ENCODE measurements at places on chromosomes 12 and 14.

DNA sequence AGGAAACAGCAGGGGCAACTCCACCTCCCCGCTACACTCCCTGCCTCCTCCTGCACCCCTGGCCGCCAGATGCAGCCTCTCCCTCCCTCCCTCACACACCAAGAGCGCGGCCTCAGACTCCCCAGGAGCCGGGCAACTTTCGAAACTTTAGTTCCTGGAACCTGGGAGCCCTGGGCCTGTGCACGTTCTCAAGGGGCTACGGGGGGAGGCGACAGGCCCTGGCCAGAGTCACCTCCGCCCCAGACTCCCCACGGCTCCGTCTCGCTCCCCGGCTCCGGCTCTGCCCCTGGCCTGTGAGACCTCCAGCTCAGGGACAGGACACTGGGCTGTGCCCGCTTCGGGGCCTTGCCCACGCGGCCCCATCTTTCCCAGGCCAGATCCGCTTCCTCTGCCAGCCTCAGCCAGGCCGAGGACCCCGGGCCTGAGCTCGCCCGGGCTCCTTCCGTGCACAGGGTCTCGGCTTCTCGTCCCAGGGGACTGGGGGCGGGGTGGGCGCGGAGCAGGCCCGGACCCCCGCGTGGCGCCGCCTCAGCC lies 5.5 kb downstream of the AMN start:
- DNase-seq, result no peak

- DNase-seq, result no peak
Measured at GRCh38 chr12:111122458-111122878, 202.1 kb upstream of the MYL2 start.

DNA sequence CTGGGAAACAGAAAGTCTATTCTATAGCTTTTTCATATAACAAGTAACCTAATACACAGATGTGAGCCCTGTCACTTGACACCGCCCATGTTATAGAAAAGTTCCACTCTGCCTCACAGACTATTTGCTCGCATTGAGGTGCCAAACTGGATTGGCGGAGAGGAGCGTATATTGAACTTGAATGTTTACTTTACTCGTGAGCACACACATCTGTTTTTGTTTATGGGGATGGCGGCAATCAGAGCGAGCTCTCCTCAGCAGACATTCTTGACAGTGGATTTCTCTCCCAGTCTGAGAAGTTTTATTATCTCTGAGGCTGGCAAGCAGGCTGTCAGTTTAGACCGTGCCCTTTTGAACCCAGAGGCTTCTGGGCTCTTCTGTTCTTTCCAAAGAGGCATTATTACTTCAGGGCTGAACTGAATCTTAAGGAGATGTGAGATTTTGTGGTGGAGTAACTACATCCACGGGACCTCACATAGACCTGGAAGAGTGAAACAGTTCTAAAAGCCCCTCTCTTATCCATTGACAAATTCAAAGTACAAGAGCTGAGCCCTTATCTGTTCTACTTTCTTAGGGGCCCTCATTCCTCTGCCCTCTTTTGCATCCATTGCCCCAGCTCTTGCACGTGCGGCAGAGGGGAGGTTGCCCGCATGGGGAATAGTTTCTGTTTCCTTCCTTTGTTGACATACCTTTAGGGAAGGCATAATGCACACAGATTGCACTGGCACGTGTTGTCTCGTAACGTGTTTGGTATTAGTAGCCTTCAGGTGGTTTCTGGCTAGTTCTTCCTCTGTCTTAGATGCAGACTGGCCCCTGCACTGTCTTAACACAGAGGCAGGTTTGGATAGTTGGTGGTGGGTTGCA lies 68.2 kb downstream of the DRAM1 start:
- DNase-seq, result no peak

DNA sequence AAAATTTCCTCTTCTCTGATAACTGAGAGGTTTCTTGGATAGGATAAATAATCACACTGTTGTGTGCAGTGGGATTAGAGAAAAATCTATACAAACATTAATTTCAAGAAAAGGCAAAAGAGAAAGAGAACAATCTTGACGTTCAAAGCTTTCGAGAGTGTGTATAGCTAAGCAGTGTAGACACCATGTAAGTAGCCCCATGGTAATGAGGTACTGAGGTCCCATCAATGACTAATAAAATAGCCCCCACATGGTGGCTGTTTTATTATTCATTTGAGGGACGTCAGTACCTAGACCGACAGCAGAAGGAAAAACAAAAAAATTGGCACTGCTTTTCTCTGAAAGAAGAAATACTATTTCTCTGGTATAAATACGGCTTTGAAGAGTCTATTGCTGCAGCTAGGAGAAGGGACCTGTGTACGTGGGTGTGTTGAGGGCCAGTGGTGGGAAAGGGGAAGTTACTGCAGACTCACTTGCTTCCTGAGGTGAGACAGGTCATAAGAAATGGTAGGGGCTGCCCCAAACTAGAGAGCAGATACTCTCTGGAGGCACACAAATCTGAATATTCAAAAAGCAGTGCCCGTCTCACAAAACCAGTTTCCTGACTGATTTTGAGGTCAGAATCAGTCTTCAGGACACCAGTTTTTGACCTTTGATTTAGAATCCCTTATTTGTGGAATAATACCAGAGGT lies 339.8 kb downstream of the EMP1 start:
- DNase-seq, result no peak

- DNase-seq, result no peak
Measured at GRCh38 chr14:75523771-75524171, 1.5 kb downstream of the BATF start.

- DNase-seq, result no peak
Measured at GRCh38 chr12:82862876-82863649, 176.4 kb downstream of the TMTC2 start.

DNA sequence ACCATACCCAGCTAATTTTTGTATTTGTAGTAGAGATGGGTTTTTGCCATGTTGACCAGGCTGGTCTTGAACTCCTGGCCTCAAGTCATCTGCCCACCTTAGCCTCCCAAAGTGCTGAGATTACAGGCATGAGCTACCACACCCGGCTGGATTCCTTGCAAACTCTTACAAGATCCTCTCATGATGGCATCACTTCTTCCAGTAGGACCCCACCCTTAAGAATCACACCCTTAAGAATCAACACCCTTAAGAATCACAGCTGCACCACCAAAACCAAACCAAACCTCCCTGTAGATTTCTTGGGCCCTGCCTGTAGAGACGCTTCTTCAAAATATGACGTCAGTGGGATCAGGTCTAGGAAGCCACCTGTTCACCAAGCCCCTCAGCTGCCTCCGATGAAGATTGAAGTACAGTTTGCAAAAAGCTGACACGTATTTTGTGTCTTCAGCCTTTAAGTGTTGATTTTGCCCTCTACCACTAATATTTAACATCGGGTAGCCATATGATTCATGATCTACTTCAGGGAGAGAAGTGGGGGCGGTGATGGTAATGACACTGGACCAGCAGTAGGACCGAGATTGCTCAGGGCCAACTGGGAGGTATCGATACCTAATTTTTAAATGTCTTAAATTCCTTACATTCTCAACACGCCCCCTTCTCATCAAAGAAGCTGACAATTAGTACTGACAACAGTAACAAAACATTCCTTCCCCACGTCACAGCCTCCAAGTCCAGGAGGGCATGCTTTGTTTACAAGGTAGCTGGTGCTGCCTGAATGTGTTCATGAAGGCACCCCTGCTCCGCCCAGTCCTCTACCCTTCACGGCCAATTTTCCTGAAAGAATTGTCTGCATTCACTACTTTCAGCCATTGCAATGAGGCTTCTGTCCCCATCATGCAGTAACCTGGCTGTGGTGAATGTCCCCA lies 57.2 kb downstream of the ESRRB start:
- DNase-seq, result no peak

DNA sequence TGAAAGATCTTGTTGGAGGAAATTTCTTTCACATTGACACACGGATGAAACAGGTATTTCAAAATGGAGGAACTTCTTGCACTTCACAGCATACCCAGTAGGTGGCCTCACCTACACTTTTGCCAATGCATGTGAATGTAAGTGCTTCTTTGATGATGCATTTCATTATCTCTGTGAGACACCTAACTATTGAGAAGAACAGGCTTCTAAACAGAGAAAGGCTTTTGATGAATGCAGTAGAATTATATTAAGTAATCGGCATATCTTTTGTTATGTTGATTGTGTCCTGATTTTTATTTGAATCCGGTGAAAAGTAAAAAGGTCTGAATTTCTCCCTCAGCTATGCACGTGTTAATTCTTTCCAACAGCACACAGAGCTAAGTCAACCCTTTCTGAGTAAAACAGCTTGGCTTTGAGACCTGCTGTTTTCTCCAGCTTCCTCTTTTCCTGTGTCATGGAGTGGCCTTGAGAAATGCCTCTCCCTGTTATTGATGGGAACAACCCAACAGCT lies 399.0 kb downstream of the NAV3 start:
- no peak for DNase-seq

DNA sequence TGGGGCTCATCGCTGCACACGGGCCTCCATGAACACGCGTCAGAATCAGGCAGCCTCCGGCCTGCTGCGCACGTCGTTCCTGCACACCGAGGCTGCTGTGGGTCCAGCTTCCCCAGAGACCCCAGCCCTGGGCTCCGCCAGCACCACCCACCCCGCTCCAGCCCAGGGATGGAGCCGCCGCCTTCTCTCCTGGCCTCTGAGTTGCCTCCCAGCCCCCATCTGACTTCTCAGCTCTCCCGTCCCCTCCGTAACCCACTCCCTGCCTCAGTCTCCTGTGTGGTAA lies 253.9 kb upstream of the SFSWAP start:
- DNase-seq, result no peak

DNA sequence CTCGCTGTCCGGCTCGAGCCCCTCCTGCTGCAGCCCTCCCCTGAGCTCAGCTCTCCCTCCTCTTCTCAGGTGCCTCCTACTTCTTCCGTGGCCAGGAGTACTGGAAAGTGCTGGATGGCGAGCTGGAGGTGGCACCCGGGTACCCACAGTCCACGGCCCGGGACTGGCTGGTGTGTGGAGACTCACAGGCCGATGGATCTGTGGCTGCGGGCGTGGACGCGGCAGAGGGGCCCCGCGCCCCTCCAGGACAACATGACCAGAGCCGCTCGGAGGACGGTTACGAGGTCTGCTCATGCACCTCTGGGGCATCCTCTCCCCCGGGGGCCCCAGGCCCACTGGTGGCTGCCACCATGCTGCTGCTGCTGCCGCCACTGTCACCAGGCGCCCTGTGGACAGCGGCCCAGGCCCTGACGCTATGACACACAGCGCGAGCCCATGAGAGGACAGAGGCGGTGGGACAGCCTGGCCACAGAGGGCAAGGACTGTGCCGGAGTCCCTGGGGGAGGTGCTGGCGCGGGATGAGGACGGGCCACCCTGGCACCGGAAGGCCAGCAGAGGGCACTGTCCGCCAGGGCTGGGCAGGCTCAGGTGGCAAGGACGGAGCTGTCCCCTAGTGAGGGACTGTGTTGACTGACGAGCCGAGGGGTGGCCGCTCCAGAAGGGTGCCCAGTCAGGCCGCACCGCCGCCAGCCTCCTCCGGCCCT lies 22.8 kb downstream of the MMP17 start:
- no peak for DNase-seq

- DNase-seq, result peak; percentile 41
Measured at GRCh38 chr12:18373181-18373580, 111.9 kb downstream of the PIK3C2G start.

DNA sequence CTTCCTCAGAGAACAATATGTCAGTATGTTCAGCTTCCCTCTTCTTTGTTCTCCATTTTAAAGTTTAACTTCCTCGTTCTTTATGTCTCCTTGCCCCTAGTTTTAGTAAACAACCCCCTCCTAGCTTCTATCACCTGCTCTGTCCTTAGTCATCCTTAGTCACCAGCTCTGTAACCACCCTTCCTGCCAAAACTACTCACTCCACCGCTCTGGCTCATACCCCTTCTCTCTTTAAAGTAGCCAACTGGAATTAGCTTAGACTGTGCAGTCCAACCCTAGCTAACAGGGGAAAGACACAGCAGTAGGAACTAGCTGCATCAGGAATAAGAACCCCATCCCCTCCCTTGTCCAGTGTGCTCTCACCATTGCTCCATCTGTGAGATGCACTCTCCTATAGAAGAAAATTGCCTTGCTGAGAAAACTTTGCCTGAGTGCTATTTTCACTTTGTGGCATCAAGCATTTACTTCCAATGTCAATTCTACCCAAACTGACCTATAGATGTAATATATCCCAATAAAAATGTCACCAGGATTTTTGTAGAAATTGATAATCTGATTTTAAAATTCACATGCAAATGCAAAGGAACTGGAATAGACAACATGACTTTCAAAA lies 603.2 kb downstream of the C12orf50 start:
- DNase-seq, result no peak
